ENCODE measurements at places on chromosomes 7 and 10.

DNA sequence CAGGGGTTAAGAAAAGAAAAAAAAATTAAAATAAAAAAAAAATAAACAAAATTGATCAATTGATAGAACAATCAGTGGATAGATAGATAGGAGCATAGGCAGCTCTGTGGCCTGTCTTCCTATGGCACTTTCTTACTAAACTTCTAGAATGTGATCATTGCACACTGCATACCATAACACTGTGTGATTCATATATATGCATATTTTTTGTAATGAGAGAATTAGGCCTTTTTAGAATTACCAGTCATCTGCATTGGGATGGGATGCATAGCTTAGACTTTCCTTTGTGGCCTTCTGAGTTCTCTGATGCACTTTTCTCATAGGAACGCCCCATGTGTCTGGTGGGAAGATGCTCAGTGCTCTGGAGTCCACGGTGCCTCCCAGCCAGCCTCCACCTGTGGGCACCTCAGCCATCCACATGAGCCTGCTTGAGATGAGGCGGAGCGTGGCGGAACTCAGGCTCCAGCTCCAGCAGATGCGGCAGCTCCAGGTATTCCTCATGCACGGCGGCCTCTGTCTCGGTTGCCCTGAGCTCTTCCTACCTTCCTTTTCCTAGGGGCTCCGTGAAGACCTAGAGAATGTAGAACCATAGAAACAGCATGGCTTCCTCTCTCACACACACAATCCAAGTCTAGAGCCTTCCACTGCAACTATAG is 222.5 kb downstream of the ARHGAP21 start:
- DNase-seq, result no peak

GRCh38 chr10:112738606-112739591 is 211.1 kb upstream of the TCF7L2 start:
- peak; percentile 38 for DNase-seq

- DNase-seq, result no peak
Observed at GRCh38 chr7:155265144-155265543, 32.5 kb upstream of the INSIG1 start.

- no peak for DNase-seq
Observed at GRCh38 chr7:99013266-99014112, 130.4 kb downstream of the SMURF1 start.

- DNase-seq, result no peak
Observed at GRCh38 chr7:139714163-139714901, 63.5 kb downstream of the HIPK2 start.

DNA sequence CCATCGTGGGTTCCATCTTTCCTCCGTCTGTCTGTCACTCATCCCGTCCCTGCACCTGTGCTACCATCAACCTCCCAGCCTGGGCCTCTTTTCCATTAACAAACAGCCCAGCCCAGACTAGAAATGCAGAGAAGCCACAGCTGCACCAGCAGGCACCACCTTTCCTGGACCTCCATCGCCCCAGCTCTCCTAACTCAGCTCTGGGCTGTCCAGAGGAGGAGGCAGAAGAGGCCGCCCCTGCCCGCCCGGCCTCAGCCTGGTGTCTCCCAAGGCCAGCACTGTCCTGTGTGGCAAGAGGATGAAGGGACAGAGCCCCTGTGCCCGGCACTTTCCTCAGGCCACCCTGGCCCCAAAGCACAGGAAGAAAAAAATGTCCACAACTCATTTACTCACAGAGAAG is 225.6 kb downstream of the PTPRN2 start:
- no peak for DNase-seq

GRCh38 chr7:133820584-133820983 is 306.6 kb upstream of the LRGUK start:
- DNase-seq, result no peak

- no peak for DNase-seq
Observed at GRCh38 chr10:17415046-17415658, 39.2 kb downstream of the ST8SIA6 start.

GRCh38 chr10:21705828-21706176 is 171.8 kb downstream of the MLLT10 start:
- DNase-seq, result no peak

DNA sequence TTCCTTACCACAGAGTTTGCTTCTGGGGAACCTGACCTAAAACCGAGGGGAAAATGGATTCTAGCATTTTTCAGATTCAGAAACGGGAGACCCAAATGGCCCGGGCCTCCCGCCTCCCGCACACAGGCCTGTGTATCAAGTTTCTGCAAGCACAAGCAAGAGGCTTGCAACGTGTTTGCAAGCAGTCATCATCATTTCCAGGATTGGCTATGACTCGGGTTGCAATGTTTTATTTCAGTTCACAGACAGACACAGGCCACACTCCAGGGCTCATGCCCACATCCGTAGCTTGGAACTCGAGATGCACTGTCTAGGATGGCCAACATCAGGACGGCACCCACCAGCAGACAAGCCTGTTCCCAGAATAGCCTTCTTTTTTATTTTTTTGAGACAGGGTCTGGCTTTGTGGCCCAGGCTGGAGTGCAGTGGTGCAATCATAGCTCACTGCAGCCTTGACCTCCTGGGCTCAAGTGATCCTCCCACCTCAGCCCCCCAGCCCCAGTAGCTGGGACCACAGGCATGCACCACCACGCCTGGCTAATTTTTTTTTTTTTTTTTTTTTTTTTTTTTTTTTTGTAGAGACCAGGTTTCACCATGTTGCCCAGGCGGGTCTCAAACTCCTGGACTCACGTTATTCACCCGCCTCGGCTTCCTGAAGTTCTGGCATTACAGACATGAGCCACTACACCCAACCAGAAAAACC is 68.1 kb upstream of the FOXK1 start:
- no peak for DNase-seq

DNA sequence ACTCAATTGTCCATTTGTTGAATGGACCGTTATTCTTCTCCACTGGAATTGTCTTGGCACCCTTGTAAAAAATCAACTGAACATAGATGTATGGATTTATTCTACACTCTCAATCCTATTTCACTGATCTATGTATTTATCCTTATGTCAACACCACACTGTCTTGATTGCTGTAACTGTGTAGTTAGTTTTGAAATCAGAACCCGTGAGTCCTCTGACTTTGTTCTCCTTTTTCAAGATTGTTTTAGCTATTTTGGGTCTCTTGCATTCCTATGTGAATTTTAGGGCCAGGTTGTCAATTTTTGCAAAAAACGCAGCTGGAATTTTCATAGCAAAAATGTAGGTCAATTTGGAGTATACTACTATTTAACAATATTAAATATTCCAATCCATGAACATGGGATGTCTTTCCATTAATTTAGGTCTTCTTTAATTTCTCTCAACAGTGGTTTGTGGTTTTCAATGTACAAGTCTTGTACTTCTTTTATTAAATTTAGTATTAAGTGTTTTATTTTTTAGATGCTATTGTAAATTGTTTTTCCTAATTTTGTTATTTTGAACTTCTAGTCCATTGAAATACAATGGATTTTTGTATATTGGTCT is 10.0 kb downstream of the CAMK2B start:
- DNase-seq, result no peak

DNA sequence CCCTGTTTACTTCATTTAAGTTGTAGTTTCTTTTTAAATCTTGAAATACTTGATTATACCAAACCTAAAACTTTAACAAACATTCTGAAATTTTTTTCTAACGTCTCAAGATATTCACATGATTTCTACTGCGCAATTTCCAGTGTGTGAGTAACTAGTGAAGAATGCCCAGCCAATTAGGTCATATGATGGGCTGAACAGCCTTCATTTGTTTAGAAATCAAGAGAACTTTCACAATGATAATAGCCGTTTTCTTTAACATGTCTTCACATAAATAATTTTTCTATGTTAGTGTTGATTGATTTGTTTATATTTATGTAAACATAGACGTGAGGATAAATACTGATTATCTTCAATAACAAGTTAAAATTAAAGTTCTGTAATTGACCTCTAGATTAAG is 21.8 kb downstream of the STAM start:
- no peak for DNase-seq

DNA sequence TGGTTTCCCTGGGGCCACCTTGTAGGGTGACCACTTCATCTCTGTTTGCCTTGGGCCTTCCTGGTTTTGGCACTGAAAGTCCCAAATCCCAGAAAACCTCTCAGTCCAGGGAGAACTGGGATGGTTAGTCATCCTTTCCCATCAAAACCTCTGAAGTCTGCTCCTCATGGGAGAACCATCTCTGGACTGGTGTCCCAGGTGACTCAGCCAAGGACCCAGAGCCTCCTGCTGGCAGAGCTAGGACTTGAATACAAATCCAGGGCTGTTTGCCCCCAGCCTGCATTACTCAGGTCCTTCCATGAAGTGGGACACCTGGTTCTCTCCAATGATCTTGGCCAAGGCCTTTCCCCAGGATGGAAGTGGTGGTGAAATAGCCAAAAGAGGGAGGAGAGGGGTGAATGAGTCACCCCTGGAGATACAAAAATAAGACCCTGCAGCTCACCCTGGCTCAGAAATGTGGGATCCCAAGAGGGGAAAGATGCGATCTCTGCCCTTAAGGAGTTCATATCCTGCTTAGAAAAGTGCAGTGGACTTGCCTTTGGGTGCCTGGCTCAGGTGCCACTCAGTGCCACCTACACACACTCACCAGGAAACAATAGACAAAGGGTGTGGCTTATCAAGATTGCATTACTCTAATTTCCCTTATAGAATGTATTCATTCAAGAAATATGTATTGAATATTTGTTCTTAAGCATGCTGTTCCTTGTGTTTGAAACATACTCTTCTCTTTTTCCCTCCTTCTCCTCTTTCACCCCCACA is 22.0 kb downstream of the ADRA2A start:
- no peak for DNase-seq

DNA sequence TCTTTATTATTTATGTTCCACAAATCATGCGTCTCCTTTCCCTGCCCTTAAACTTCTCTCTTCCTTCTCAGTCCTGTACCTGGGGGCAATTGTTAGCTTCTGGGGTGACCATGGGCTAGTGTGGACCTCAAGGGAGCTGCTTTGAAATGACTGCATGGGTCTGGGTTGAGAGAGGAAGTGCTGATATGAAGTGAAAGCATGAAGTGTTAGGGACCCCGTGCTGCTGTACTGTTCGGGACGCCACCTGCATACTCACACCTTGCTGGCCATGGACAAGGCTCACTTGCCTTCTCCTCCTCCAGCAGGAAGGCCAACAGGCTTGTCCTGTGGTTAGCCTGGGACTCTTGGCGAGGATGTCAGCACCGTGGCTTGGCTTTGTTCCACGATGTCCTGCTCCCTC is 56.7 kb downstream of the MTPN start:
- no peak for DNase-seq

GRCh38 chr10:49688261-49688846 is 8.9 kb downstream of the C10orf53 start:
- DNase-seq, result no peak

GRCh38 chr7:81846398-81846797 is 76.6 kb upstream of the HGF start:
- DNase-seq, result no peak

DNA sequence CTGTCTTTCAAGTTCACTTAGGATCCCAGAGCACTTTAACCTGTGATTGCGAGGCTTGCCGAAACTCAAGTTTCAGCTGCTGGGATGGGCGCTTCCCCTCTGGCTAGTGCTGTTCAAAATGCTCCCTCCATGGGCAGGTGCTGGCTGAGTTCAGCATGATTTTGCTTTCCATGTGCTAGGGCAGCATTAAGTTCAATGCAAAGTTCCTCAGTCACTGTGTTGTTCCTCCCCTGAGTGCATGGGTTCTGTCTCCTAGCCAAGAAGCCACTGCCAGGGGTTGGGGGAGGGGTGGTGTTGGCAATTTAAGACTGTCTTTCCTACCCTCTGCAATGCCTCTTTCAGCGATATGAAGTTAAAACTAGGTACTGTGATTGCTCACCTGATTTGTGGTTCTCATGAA is 56.5 kb upstream of the HELLS start:
- DNase-seq, result no peak

- no peak for DNase-seq
Observed at GRCh38 chr10:103241262-103242011, 4.2 kb upstream of the RPEL1 start.

DNA sequence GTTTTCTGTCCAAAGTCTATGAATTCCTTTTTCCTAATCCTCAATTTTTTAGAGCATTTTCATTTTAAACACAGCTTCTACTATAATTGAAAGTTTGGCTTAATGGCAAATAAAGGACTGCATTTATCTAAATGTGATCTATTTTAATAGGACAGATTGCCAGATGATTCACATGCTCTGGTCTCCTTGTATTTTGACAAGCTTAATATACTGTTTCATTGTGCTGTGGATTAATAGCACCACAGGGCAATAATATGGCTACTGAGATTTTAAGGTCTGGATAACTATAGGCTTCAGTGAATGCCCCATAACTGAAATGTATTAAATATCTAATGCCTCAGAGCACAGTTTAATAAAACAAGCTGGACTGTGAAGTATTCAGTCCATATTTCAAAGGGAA is 1362.8 kb downstream of the XPNPEP1 start:
- no peak for DNase-seq
